ENCODE measurements at places on chromosomes 11 and 22.

GRCh38 chr11:35101223-35101622, 37.7 kb upstream of the CD44 start:
- no peak for DNase-seq

DNA sequence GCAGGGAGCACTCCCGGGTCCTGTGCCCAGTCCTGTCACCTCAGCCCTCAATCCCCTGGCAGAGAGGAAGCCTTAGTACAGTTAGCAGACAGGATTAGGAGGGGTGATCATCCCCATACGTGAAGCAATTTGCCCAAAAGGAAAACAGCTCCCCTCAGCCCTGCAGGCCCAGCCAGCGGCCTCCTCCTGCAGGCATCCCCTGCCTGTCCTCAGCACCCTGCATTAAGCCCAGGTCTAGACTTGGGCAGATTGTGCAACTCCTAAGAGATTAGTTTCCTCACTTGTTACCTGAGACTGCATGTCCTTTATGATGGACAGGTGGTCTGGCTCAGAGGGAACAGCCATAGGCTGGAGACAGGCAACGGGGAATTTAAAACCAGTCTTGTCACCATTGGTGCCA, 95.5 kb upstream of the TMEM45B start:
- no peak for DNase-seq

DNA sequence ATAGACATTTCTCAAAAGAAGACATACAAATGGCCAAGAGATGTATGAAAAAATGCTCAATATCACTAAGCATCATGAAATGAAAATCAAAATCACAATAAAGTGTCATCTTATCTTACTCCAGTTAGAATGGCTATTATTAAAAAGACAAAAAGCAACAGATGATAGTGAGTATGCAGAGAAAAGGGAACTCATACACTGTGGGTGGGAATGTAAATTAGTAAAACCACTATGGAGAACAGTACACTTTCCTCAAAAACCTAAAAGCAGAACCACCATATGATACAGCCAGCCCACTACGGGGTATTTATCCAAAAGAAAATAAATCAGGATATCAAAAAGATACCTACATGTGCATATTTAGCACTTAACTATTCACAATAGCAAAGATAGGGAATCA, 700.0 kb upstream of the ANO5 start:
- no peak for DNase-seq

DNA sequence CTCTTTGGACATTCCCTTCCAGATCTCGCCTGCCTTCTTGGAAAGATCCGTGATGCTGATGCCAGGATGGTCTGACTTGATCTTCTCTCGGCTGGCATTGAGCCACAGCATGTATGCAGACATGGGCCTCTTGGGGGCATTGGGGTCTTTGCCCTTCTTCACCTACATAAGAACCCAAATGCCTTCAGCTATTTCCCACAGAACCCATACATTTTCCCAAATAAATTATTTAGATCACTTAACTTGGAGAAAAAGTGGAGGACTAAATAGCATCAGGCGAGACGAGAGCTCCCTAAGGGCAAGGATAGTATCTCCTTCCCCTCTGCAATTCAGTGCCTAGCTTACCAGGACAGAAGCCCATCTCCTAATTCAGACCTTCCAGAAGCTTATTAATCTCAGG, 3.0 kb upstream of the TNKS1BP1 start:
- no peak for DNase-seq

DNA sequence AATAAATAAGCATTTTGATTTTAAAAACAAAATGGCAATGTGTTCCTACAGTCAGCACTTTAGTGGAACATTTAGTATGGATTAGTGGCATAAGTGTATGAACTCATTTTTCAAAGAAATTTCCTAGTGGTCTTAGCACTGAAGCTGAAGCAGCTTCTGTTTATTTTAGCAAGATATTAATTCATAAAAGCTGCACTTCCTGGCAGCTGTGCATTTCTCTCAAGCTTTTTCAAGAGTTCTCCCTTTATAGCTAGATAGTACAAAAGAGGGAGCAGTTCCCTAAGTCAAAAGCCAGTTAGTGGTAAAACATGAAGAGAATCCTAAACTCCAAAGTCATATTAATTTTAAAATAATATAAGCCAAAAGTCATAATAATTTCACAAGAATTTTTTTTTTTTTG, 1036.0 kb upstream of the CCDC90B start:
- DNase-seq, result no peak

DNA sequence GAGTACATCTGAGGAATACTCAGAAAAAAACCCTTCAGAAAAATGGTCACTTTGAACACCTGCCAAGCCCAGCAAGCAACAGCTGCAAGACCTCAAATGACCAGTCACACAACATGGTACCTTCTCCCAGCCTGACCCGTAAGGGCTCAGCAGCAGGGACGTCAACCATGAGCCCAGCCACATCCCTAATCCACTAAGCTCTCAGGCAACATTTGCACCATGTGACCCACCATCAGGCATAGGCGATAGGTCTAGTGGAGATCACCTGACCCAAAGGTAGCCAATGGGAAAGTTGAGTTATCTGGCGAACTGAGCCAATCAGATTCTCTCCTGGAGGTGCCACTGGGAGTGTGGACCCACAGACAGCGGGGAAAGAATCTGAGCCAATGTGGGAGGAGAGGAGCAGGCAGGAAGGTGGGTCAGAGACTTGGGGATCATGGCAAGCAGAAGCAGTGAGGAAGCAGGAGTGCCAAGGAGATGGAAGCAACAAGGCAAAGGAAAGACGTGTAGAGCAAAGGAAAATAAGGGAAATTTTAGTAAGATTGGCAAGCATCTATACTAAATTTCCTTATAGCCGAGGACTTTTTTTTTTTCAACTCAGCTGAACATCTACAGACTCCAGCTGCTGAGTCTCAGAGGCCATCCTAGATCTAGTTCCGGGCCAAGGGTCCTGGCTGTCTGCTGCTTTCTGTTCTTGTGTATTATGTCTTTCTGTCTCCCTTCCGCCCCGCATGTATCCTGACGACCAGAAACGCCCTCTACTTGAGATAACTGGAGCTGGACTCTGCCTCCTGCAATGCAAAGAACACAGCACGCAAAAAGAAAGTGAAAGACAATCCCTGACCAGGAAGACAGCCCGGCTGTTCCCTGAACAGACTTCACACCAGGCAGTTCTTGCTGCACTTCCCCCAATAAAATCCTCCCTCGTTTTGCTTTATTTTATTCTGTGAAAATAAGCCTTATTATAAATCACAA, 11.0 kb upstream of the PLAAT2 start:
- DNase-seq, result no peak

DNA sequence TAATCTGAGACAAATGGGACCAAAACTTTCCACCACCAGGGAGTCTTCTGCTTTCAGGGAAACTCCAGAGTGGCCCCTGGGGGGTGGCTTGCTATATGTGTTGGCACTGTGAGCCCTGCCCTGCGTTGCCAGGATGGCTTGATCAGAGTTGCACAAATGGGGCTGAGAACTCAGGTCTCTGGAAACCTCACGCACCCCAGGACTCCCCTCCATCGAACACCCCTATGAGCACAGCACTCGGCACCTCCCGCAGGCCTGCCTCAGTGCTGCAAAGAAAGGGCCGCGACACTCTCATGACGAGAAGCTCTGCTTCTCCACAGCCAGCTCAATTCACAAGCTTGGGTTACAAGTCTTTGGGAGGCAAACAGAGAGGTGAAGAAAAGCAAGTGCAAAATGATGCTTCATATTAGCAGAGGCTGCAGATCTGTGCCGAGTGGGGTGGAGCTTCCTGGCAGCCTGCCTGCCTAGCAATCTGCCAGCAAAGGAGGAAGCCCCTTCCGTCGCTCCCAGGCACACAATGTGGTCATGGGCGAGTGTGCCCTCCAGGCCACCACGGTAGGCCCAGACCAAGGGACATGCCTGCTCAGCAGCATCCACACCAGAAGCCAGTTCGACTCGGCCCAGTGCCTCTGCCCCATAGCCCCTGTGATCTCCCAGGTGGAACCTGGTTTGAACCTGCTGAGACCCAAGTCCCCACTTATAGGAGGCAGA, 55.7 kb downstream of the MYH9 start:
- DNase-seq, result peak; percentile 35

- DNase-seq, result no peak
These were observed 65.2 kb downstream of the PICALM start for GRCh38 chr11:86003654-86004053.

DNA sequence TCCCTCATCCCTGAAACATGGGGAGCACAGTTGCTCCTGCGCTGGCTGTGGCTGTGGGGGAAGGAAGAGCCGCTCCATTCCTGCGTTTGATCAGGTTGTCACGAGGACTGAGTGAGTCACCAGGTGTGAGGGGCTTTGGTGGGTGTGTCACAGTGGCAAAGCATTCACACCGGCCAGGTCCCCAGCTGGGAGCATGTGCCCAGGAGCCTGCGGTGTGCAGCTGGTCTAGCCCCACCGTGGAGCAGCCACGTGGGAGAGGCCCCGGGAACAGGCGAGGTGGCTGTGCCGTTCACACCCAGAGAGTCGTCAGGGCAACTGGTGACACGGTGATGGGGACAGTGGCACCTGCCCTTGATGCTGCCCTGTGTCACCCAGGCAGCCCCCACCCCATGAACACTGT, 47.6 kb upstream of the PPARA start:
- no peak for DNase-seq

DNA sequence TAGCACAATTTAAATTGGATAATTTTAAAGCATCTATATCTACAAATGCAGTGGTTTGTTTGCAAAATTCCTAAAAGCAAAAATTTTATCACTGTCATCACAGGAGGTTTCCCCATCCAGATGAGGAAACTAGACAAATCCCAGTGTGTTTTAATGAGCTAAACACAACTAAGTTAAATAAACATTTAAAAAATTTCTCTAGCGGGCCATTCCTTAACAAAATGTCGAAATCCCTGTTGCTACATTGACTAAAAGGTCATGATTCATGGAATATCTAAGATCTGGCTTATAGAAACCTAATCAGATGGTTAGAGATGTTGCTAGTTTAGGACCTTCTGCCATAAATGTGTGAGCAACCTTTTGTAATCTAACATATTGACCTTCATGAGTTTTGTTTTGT, 107.3 kb upstream of the BDNF start:
- DNase-seq, result no peak

DNA sequence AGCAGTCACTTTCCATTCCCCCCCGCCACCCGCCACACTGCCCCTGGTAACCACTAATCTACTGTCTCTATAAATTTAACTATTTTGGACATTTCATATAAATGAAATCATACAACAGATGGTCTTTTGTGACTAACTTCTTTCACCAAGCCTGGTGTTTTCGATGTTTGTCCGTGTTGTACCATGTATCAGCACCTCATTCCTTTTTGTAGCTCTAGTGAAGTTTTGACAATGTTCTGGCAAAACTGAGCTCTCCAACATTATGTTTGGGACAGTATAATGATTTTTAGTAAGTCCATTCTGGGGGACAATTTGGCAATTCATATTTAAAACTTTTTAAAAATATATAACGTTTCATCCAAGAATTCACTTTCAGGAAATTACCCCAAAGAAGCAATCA, 45.6 kb upstream of the ARHGAP42 start:
- DNase-seq, result no peak

GRCh38 chr11:64894070-64894811, 15.8 kb upstream of the EHD1 start:
- peak; percentile 96 for DNase-seq

DNA sequence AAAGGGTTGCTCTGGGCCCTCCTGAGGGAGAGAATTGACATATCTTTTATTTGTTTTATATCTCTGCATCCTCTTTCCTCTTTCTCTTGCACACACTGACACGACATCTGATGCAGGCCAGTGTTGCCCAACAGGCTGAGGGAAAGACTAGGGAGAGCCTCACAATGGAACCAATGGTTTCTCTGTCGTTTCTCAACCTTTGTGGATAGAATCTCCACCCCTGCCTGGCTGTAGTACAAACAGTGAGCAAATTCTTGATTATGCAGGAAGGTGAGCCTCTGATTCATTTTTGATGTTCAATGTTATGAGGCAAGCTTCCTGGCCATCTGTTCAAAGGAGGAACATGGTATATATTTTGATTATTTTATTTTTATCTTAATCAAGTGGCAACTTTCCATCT, 49.8 kb upstream of the PLET1 start:
- DNase-seq, result no peak

- no peak for DNase-seq
These were observed 151.8 kb upstream of the TTC12 start for GRCh38 chr11:113162592-113162962.

- no peak for DNase-seq
These were observed 2.2 kb upstream of the OMP start for GRCh38 chr11:77100166-77101042.

DNA sequence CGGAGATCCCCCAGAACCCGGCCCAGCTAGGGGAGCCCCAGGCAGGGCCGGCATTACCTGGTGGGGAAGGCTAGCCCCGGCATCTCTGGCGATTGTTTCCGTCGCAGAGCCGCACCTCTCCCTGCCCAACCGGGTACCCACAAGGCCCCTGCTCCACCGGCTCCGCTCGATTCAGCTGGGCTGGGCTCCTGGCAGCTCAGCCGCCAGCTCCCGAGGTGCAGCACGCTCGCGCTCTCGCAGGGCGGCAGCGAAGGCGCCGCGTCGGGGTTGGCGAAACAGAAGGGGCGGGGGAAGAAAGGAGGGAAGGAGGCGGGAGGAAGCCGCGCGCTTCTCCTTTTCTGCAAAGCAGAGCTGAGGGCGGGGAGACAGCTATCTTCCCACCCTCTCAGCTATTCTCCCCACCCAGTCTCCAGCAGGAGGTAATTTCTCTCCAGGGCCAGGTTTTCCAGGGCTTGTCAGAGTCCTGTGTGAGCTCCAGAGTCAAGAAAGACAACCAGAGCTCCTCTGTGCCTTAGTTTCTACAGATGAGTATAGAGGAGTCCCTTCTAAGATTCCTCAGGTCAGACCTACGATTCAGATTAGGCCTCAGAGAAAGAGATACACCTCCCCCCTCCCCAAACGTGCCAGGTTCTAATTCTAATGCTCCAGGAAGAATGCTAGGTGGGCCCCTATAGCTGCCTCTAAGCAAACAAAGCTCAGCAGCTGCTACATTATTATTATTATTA, 62.0 kb downstream of the PAK1 start:
- DNase-seq, result peak; percentile 75

DNA sequence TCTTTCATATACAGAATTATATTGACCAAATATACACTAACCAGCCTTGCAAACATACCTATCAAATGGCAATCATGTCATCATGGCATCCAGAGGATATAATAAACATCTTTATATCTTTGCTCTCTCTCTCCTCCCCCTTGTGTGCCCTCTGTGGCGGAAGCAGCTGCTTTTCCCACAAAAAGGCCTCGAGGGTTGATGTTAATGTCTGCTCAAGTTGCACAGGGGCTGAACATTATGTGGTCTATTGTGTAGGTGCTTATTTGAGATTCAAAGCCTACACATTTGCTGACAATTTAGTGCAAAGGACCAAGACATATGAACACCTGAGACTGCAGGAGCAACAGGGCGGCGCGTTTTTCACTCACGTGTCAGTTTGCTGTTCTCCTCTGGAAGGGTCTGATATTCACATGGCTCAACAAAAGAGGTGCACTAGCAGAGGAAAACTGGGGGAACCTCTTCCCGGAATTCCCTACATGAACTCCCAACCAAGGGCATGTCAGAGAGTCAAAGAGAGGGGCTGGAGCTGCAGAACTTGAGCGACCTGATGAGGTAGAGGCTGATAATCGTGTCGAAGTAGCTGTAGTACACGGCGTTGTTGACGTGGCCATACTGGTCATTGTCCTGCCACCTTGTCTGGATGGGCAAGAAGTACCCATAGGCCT, 138.8 kb downstream of the RCN1 start:
- DNase-seq, result no peak

GRCh38 chr11:19868871-19869270, 156.2 kb downstream of the NAV2 start:
- no peak for DNase-seq
